NCI-H1092 (cell line): ENCODE measurements at places on chromosomes 12 and 14.

- no peak for DNase-seq
These were observed 75.5 kb downstream of the SYNE3 start for GRCh38 chr14:95440951-95441350.

DNA sequence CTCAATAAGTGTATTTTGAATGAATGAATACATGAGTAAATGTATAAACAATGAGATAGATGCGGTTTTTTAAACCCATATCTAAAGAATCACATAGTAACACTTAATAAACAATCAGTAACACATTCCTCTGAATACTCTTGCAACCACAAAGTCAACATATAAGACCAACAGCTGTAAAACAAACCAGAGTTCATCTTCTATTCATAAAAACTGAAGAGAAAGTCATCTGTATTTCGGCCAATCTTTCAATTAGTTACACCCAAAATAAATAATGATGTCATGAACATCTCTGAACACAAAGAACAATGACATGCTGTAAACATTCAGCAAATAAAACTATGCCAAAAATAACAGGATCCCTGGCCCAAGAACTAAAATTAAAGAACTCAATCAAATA, 47.2 kb downstream of the ARMH4 start:
- no peak for DNase-seq

DNA sequence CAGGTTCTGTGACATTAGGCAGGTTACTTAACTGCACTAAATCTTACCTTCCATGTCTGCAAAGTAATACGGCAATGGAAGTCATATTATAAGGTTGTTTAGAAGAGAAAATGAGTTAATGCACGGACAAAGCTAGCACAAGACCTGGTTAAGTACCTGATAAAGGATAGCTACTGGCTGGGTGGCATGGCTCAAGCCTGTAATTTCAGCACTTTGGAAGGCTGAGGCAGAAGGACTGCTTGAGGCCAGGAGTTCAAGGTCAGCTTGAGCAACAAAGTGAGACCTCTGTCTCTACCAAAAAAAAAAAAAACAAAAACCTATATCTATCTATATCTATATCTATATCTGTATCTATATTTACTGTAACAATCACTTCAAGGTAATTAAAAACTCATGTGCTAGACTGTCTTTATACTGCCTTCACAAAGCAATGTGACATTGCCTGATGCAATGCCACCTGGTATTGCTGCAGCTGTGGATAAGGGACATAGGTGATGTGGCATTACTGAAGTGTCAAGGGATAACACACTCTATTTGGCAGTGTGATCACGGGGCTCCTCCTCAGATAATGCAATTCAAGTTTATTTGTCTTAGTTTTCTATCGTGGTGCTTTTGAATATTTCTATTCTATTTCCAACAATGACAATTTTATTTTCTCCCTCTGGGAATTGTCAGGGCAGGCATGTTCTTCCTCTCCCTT, 107.1 kb downstream of the PAX9 start:
- DNase-seq, result no peak

DNA sequence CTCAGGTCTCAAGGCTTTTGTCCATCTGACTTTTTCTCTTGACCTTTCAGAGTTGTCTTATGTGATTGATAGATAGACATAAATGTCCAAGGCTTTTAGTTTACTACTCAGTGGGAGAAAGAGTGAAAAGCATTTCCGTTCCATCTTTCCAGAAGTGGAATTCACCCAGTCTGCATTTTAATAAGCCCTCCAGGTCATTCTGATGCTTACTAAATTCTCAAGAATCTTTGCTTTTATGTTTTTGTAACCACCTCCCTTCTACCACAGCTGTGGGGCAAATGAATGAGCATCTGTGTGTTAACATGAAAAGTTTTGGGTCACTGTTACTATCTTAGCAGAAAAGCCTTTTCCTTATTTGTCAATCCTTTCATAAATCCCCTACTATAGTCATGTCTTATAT, 251.4 kb downstream of the LRIG3 start:
- DNase-seq, result no peak

GRCh38 chr12:132190012-132190755, 45.9 kb downstream of the NOC4L start:
- DNase-seq, result no peak

GRCh38 chr14:100193417-100194357, 34.2 kb upstream of the DEGS2 start:
- no peak for DNase-seq

DNA sequence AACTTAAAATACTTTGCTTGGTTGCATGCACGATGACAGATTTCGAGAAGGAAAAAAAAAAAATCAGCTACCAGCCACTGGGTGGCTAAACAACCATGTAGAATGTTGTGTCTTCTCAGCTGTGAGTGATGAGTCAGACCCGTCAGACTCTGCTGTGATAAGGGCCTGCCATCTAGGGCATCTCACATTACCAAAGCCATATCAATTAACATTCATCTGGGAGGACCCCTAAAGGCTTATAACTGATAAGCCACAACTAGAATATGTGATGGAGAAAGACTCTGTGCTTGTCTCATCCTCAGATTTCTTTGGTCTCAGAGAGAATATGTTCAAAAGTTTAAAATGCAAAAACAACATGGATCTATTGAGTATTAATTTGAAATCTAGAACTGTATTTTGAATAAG, 111.5 kb downstream of the PAX9 start:
- no peak for DNase-seq

DNA sequence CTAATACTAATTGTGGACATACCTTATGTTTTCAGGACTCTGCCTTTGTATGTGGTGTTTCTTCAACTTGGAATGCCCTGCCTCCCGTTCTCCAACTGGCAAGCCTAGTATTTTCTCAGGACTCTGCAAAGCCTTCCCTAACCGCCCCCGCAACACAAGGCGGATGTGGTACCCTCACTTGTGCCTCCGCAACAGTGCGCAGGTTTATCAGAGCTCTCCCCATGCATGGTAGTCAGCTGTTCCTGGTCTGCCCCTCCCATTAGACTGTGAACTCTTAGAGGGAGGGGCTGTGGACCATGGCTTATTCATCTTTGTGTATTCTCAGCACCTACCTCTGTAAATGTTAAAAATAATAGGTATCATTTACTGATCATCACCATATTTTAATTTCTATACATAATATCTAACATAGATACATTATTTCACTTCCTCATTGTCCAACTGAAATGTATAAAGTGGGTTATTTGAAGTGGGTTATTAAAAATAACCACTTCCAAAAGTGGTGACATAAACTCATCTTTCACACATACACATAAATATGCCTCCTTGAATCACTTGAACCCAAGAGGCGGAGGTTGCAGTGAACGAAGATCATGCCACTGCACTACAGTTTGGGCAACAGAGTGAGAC, 9.0 kb downstream of the LPAR5 start:
- no peak for DNase-seq

DNA sequence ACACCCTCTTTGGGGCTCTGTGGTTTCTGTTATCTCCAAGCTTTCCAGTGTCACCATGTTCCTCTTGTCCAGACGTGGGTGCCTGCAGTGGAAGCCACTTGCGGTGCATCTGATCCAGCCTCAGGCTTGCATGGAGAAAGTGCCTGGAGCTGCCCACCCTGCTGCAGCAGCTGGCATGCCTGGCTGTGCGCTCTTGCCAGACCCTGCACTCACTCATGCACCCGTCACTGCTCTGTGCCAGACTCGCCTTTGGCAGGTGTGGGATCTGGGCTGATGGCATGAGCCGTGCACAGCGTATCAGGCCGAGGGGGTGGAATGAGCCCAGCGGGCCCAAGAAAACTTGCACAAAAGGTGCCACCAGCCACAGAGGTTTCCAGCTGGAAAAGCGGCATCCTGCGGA, 105.1 kb downstream of the MNAT1 start:
- no peak for DNase-seq

GRCh38 chr14:67522270-67522669, 10.8 kb upstream of the PLEKHH1 start:
- no peak for DNase-seq

DNA sequence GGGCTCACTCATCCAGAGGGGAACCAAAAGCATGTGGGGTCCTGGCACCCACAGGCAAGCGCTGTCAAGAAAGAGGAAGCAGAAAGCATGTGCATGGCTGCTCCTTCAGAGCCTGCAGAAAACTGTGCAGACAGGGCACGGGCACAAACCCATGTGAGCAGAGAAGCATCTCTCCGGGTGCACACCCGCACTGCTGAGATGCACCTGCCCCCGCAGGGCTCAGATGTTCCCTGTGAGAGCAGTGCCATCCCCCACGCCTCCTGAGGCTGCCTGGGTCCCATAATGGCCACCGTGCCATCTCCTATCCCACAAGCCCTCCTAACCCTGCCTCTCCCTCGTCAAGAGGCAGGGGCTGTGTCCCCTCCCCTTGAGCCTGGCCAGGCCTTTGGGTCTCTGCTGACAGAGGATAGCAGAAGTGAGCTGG, 32.3 kb upstream of the INF2 start:
- DNase-seq, result no peak

GRCh38 chr12:64598831-64599230, 11.5 kb upstream of the RASSF3 start:
- DNase-seq, result no peak
